ENCODE measurements at places on chromosomes 16 and 17. TPM values are rescaled to one million over a fixed set of nuclear protein-coding genes. Genes with fewer than 3 reads are reported as not detected.
A peak's percentile ranks its signal among the peaks of the same experiment; 100 is the strongest.

DNA sequence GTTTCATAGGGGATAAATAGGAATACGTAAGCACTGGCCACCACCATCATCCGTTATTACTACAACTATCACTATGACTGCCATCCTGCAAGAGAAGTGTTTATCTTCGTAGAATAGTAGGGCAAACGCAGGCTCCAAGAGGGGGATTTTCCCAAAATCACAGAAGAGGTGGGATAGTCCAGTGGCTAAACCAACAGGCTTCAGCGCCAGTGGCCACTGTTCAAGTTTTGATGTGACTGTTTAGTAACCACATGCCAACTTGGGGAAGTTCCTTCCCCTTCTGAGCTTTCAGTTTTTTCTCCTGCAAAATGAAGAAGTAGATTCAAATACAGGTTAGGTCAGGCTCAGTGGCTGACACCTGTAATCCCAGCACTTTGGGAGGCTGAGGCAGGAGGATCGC, 60.7 kb upstream of the GRIN2A start:
- DNase-seq: no peak

DNA sequence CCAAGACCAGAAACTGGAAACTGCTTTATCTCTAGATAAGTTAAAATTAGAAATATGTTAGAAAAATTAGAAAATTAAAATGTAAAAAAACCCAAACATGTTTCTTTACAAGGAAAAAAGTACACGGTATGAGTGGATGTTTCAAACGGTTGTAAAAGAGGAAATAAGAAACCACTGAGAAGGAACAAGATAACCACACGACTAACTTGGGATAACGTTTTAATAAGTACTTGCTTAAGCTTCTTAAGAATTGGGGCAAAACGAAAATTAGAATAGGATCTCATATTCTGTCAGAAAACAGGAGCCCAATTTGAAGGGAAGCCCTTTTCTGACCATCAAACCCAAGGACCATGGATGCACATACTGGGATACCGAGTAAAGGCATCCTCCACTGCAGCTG, 31.0 kb downstream of the MBTPS1 start:
- no peak for DNase-seq

DNA sequence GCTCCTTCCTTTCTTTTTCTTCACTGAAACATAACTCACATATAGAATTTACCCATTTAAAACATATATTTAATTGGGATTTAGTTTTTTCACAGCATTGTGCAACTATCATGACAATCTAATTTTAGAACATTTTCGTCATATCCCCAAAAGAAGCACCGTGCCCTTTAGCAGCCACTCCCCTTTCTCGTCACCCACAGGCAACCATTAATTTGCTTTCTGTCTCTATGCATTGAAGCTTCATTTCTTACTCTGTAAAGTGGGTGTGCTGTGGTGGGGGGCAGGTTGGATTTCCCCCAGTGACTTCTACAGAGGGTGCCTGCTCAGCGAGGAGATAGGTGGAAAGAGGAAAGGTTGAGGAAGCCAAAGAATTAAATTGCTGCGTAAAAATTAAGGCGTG, 35.8 kb downstream of the MRC2 start:
- DNase-seq: no peak

GRCh38 chr16:51757124-51757470, 606.0 kb upstream of the SALL1 start:
- no peak for DNase-seq

GRCh38 chr16:10206215-10206614, 24.0 kb upstream of the GRIN2A start:
- DNase-seq: no peak

DNA sequence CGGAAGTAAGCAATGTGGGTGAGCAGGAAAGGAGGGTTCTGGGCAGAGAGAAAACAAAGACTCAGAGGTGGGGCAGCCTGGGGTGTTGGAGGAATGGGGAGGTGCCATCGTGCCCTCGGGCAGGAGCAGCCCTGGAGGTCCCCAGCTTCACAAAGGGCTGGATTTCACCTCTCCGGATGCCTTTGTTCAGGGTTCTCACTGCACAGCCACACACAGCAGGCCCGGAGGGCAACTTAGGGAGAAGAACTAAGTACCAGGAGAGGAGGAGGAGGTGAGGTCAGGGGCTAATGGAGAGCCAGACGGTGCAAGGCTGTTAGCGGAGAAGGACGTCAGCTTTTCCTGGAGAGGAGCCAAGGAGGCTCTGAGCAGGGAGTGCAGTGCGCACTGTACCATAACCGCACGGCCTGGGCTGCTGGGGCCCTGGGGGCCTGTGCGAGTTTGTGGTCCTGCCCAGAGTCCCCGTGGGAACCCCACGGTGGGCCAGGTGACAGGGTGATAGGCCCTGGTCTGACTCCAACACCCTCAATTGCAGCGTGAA, 9.3 kb downstream of the ARRB2 start:
- DNase-seq: no peak

DNA sequence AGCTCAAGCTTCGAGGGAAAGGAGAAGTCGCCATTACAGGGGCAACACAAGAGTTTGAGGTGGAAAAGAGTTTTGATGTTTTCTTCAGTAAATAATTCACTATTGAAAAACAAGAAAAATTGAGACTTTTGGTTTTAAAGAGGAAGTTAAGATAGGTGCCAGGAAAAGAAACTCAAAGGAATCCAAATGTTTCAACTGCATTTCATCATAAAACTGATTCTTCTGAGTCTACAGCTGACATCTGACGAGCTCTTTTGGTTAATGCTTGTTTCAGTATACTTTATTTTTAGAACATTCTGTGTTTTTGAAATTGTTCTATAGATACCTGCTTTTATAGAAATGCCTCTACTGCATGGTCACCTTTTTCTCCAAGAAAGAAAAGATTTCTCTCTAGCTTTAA, 54.0 kb downstream of the ERN1 start:
- no peak for DNase-seq

DNA sequence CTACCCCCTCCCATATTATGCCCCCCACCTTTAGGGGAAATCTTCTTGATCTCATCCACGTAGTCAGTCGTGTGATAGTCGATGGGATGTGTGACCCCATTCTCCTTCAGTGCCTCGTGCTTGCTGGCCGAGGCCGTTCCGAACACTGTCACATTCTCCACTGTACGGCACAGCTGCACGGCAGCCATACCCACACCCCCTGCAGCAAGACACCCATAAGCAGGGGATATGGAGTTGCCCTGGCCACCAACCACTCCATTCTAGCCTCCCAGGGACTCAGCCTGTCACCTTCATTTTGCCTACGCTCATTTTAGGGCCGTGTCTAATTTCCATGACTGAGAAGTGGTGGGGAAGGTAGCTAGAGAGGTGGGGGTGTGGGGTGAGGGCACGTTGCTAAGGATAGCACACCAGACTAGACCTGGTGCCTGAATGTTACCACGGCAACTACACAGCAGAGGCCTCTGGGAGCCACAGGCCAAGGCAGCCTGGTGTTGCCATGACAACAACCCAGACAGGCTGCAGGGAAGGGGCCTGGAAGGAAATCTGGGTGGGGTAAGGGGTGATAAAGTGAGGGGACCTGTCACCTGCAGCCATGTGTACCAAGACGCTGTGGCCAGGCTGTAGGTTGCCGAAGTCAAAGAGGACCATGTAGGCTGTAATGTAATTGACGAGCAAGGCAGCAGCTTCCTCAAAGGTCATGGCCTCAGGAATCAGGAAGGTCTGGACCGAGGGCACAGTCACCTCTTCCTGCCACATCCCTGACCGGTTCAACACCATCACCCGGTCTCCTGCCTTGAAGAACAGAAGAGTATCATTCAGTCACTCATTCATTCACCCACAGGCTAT, 4.0 kb downstream of the VAT1 start:
- peak; percentile 43 for DNase-seq

Gene MT1E
- 1.9 TPM for total RNA-seq

Measured in T-helper 17 cell (primary cell).